Smooth muscle cell of the coronary artery (primary cell): ENCODE measurements at places on chromosomes 6 and 20. TPM values are rescaled to one million over a fixed set of nuclear protein-coding genes. Genes with fewer than 3 reads are reported as not detected.

Gene EYA2
- 0.15 and 0.70 TPM in 2 replicates for total RNA-seq

Gene BTNL2
- 0.12 TPM in 1 of 2 replicates, not detected in the other for total RNA-seq

Gene PDE7B
- total RNA-seq: 5.5 and 51.8 TPM in 2 replicates

Gene TNFAIP3
- 2.1 and 11.9 TPM in 2 replicates for total RNA-seq

Gene SLC12A5
- under 0.01 TPM in 1 of 2 replicates, not detected in the other for total RNA-seq

Gene NRN1
- 0.15 and 8.7 TPM in 2 replicates for total RNA-seq

Gene LAMP5
- total RNA-seq: 0.15 TPM in 1 of 2 replicates, not detected in the other

Gene KCNQ5
- 0.82 and 6.3 TPM in 2 replicates for total RNA-seq

Gene OXT
- total RNA-seq: not detected in 2 replicates

Gene ECT2L
- total RNA-seq: under 0.01 TPM in 1 of 2 replicates, not detected in the other

Gene USP49
- 1.8 and 3.0 TPM in 2 replicates for total RNA-seq

Gene SRF
- total RNA-seq: 11.6 and 20.1 TPM in 2 replicates

Gene LAMA4
- total RNA-seq: 68.1 and 651 TPM in 2 replicates

Gene HTR1E
- total RNA-seq: not detected in 2 replicates

Gene KIF25
- not detected in 2 replicates for total RNA-seq

Gene HDGFL1
- total RNA-seq: not detected in 2 replicates

Gene NNAT
- 0.23 TPM in 1 of 2 replicates, not detected in the other for total RNA-seq

Gene OPRL1
- total RNA-seq: 1.5 and 2.3 TPM in 2 replicates

Gene CCDC28A
- 11.7 and 13.2 TPM in 2 replicates for total RNA-seq

Gene MAPK13
- 2.4 and 10.1 TPM in 2 replicates for total RNA-seq

Gene MDC1
- 1.8 and 5.0 TPM in 2 replicates for total RNA-seq

Gene FAM184A
- total RNA-seq: 0.08 and 0.70 TPM in 2 replicates

Gene ADGRF1
- not detected in 2 replicates for total RNA-seq

Gene DNMT3B
- total RNA-seq: 2.0 and 2.3 TPM in 2 replicates

Gene EDN1
- 2.3 and 312 TPM in 2 replicates for total RNA-seq

Gene FAM217A
- not detected in 2 replicates for total RNA-seq

Gene OR2H1
- total RNA-seq: not detected in 2 replicates

Gene CDSN
- not detected in 2 replicates for total RNA-seq

Gene CLVS2
- total RNA-seq: not detected in 2 replicates

Gene TMEM74B
- not detected in 2 replicates for total RNA-seq

Gene CBLN4
- not detected in 2 replicates for total RNA-seq

Gene CFAP206
- total RNA-seq: 0.23 and 0.59 TPM in 2 replicates

Gene KHDC1L
- not detected in 2 replicates for total RNA-seq

Gene LTB
- total RNA-seq: not detected in 2 replicates

Gene TRIM31
- 0.12 TPM in 1 of 2 replicates, not detected in the other for total RNA-seq
